Posterior cingulate gyrus (tissue), 11 donors: ENCODE measurements at places on chromosomes 7 and 10.

DNA sequence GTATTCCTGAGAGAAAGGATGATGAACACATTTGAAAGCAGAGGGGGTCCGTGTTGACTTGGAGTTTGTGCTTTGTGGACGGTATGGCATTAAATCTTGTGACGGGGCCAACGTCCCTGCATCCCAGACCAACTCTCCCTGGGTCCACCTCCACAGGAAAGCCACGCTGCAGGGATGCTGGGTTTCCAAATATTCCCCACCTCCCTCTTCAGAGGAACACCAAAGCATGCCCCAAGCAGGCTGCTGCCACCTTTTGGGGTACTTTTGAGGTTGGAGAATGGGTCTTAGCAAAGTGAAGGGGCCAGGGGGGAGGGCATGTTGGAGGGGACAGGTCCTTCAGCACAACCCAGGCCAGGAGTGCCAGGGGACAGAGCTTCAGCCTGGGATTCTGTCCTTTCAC, 504.4 kb downstream of the TCERG1L start:
- DNase-seq, result no peak

DNA sequence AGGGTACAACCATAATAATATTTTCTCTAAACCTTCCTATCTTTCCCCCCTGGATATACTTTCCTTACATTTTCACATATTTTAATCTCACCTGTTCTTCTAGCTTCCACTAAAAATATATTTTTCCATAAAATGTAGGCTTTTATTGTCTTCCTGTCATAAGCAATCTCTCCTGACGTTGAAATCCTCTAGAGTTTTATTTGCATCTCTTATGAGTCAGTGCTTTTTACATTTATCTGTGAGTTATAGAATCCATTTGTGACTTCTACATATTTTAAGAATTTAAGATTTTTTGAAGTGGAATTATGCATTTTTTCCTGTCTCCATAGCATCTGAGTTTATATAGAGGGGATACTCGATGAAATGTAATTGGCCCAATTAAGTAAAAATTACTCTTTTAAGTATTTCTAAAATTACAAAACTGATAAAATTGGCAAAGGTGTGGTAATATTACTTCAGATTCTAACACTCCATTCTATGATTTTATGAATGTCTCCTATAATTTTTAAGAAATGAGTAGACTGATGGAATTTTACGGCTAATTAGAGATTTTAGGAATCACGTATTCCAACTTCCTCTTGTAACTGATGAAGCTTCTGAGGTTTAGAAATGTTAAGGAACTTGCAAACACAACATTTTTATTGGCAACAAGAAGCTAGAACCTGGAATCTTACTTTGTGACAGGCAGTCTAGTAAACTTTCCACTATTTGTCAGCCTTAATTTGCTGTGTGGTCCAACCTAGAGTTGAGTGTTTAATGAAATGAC, 422.9 kb upstream of the SEMA3A start:
- no peak for DNase-seq

GRCh38 chr10:70523057-70523456, 44.5 kb downstream of the PALD1 start:
- DNase-seq, result no peak

DNA sequence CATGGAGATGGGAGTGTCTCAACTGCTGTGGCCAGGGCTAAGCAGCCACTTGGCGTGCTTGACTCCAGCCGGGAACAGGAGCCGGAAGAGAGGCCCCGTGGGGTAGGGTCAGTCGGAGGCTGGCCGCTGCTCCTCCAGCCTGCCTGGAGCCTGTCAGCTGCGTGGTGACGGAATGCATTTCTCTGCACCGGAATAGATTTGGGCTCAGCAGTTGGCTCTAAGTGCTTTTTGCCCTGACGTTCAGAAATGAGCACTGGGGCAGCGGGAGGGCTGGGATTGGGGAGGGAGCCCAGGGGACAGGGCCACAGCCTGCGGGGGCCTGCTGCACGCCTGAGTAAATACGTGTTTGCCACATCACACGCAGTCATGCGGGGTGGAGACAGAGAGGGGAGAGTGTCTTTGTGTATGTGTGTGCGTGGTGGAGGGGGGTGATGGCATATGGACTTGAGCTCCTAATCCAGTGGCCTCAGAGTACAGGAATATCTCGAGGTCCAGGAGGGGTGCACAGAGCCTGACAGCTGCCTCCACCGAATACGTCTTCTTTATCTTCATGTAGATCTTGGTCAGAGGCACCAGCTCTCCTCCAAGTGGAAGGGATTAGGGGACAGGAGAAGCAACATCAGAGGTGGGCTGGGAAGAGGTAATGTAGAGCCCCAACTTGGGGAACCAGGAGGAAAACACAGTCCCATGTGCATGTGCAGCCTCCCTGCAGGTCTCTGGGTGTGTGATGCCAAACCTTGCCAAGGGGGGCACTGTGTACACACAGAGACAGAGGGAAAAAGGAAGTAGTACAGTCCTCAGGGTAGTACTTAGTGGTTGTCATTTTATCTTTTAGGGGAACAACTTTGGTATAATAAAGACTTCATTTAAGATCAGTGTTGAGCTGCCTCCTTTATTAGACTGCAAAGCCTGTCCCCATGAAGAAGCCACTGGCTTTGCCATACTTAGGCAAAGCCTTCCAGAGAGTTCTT, 151.4 kb downstream of the CDH23 start:
- DNase-seq, result no peak

- no peak for DNase-seq
Measured at GRCh38 chr10:49309691-49310411, 10.9 kb downstream of the C10orf71 start.

DNA sequence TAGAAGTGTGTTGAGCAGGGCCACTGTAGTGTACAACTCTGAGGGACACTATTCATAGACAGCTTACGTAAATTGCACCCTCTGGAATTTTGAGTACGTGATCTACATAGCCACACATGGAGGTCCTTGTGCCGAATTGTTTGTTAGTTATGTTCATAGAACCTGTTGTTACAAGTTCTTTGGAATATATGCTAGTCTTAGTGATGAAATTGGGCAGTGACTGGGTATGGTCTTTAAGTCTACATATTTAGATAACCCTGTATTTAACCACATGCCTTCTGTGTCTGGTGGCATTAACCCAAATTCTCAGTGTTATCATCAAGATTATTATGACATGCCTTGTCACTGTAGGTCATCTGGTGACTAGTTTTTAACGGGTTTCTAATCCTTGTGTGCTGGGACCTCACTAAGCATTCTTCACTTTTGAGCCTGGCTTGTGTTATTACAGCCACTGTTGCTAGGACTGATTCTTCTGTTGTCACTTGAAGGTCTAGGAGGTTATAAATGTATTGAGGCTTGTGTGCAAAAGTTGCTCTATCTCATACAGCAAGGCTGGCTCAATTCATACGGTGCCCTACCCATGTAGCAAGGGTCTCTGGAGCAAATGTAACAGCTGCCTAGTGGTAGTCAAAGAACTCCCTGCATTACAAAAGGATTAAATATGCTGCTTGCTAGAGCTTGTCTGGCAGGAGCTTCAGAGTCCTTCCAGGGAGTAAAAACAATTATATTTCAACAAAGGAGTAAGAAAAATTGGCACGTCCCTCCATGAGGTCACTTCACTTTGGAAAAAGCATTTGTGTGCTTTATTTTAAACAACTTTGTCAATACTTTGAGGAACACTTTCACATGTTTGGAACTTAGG, 65.4 kb downstream of the CDK14 start:
- DNase-seq, result no peak

DNA sequence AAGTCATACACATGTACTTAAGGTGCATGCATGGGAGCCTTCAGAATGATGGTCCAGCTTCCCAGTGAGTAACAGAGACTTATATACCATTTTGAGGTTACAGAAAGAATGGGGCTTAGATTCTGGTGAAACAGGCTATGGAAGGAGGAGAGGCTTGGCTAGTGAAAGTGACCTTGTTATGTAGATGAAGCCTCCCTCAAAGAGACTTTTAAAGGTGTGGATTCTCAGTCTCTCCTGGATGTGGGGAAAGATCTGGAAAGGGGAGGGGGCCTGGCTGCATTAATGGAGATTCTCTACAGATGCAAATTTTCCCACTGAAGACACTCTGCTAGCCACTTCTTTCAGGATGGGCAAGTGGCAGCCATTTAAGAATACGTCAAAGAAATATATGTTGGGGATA, 5.5 kb downstream of the RASSF4 start:
- DNase-seq, result no peak

DNA sequence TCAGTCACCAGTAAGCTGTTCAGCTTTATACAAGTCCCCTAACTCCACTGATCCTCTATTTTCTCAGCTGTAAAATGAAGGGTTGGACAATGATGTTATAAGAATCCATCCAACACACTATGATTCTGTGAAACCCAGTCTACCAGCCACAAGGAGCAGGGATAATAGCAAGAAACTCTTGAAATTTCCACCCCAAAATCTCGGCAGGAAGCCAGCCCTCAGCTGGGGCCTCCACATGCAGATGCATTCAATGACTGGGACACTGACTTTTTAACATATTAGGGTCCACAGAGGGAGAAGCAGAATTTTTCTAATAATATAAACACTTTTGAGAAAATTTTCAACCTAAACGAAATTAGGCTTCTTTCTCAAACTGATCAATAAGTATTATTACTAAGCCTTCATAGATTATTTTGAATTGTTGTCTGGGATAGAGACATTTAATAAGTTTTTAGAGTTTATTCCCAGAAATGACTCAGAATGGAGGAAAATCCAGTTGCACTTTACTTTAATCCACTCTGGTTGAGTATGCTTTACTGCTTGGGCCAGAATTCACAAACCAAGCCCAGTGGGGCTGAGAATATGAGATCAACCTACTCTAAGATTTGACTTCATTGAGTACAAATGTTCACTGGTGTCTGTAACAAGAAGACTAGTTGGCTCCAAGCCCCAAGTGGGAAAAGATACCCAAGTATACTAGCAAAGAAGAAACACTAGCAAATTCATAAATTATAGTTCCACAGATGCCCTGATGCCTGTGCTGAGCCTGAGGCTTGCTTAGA, 168.6 kb downstream of the C7orf25 start:
- no peak for DNase-seq

- no peak for DNase-seq
Measured at GRCh38 chr10:77079592-77080300, 557.9 kb downstream of the KCNMA1 start.

DNA sequence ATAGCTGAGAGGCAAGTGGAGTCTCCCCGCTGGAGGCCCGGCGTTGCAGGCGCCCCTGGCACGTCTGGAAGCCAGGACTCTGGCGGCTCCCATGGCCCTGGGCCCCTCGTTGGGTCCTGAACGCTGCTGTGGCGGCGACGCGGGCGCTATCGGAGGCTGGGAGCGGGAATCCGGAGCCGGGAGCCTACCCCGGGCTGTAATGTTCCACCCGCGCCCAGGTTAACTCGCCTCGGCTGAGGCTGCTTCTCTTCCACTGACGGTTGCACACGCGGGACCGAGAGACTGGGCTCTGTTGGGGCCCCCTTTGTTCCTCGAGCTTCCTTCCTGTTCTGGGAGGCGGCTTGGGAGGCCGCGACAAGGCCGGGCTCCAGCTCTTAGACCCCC, 1.3 kb upstream of the HOXA5 start:
- DNase-seq, result no peak

- no peak for DNase-seq
Measured at GRCh38 chr7:25028370-25029021, 48.5 kb upstream of the OSBPL3 start.

GRCh38 chr10:49311555-49312236, 12.7 kb downstream of the C10orf71 start:
- DNase-seq, result no peak

- DNase-seq, result no peak
Measured at GRCh38 chr7:104133238-104133637, 74.6 kb downstream of the ORC5 start.

- DNase-seq, result peak; percentile 84
Measured at GRCh38 chr10:69335063-69335587, 56.8 kb downstream of the HK1 start.

DNA sequence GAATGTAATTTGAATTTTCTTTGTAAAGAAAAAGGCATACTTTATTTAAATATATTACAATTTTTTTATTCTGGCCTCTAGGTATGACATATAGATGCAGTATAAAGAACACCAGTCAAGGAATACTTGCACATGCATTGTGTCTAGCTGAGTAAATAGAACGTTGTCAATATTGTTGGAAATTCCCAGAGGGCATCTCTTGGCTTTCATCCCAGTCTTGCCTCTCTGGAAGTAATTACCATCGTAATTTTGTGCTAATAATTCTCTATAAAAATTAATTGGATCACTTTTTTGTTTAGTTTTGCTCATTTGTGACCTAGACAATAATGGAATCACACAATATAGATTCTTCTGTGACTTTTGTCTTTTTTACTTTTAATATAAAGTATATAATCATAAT, 1052.3 kb upstream of the CELF2 start:
- DNase-seq, result no peak

- DNase-seq, result no peak
Measured at GRCh38 chr7:40755438-40755837, 620.6 kb downstream of the SUGCT start.

DNA sequence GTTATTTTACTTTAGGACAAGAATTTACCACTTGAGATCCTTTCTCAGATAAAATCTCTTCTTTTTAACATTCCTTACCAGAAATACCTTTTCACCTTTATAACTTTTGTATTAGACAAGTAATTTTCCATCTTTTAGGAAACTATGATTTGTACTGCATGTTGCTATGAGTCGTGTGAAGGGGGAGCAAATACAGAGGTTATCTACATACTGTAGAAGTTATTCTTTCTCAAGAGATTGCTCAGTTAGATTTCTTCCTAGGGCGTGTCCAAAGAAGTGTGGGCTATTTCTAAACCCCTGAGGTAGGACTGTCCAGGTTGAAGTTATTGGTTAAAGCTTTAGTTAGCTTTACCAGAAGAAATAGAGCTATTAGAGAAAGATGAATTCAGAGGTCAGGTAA, 30.2 kb upstream of the ARHGAP12 start:
- no peak for DNase-seq

DNA sequence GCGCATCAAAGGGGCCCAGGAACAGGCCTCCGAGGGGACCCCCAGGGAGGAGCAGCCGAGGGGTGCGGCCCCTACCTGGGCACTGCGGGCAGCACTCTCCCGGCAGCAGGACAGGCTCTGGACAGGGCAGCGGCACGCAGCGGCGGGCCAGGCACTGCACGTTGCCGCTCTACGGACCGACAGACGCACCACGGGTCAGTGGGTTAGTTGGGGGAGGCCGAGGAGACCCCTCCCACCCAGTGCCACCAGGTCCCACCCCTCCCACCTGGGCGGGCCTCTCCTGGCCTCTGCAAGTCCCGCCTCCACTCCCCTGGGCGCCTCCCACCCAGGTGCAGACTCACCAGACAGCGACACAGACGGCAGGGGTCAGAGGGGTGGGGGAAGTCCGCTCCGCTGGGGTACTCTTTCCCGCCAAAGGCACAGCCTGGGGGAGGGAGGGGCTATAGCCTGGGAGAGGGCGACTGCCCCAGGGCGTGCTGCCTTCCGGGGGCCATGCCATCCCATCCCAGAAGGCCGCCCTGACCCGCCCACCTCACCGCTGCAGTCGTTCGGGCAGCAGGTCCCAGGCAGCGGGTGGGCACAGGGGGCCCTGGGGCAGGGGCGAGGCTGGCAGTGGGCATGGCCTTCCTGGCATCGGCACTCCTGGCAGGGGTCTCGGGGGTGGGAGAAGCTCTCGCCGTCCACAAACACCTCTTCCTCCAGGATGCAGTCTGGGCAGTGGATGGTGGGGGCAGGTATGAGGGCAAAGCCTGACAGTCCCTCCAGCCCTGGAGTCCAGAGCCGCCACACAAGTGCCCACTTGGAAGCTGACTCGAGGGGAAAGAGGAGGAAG, 19.2 kb downstream of the KCP start:
- DNase-seq, result no peak
